RPMI7951 (cell line): ENCODE measurements at places on chromosomes 3 and 15. TPM values are rescaled to one million over a fixed set of nuclear protein-coding genes. Genes with fewer than 3 reads are reported as not detected.
A peak's percentile ranks its signal among the peaks of the same experiment; 100 is the strongest.

- DNase-seq = no peak
Observed at GRCh38 chr3:184952671-184953070, 140.7 kb downstream of the VPS8 start.

DNA sequence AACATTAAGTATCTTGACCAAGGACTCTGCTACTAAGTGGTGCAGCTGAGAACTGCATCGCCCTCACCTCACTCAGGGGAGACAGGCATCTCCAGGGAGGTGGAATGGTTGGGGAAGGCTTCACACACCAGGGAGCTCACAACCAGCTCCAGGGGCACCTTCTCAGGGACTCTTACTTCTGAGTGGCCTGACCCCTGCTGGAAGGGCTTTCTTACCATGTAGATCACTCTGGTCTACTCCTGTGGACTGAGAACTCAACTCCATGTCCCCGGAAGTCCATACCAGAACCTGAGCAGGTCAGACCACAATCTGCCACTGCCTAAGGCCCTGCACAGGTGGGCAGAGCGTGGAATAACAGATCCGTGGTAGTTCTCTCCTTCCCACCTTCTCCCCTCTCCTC is 140.5 kb downstream of the TLE3 start:
- DNase-seq = no peak

DNA sequence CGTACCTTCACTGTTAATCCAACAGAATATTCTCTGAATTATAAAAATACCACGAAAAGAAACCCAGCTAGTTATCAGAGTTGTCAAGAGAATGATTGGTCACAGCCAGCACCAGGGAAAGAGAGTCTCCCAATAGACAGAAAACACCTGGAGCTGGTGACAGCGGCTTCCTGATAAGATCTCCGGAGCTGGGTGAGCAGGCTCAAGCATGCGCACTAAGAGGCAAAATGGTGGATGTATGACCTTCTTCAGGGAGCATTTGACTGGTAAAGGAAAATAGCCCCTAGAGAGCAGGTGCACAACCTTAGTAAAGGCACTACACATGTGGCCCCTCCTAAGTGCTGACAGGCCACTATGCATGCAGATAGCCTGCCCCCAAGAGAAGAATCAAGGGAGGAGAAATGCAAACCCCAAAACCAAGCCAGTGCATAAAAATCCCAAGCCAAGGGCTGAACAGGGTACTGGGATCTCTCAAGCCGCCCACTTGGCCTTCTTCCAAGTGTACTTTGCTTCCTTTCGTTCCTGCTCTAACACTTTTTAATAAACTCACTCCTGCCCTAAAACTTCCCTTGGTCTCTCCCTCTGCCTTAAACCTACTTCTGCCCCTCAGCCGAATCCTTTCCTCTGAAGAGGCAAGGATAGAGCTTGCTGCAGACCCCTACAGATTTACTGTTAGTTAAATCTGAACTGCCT is 93.2 kb downstream of the UACA start:
- no peak for DNase-seq

- DNase-seq = no peak
Observed at GRCh38 chr15:59611276-59612260, at the start of gene GCNT3. TSS of gene GCNT3 (plus strand) at chr15:59611783. CDS start at chr15:59618239, 6,456 bp downstream.

- DNase-seq = no peak
Observed at GRCh38 chr3:194711286-194711685, 25.6 kb downstream of the FAM43A start.

DNA sequence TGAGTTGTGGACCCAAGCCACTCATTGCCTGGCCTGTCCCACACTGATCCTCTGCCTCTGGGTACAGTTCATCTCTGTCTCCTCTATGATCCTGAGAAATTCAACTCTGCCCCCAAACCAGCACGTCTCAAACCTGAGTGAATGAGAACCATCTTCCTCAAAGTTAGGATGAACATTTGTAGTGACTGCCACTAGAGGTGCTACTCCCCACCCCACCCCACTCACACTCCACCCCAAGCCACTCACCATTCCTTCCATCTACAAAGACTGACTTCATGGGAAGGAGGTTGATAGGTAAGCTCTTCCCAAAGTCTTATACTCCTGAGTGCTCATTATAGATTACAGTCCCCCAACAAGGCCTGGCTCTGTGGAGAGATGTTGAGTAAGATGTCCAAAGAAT is 43.8 kb downstream of the NEK10 start:
- DNase-seq = no peak

- DNase-seq = no peak
Observed at GRCh38 chr3:47102081-47102600, 61.8 kb downstream of the SETD2 start.

- DNase-seq = no peak
Observed at GRCh38 chr3:133934073-133934970, 38.6 kb upstream of the RAB6B start.

DNA sequence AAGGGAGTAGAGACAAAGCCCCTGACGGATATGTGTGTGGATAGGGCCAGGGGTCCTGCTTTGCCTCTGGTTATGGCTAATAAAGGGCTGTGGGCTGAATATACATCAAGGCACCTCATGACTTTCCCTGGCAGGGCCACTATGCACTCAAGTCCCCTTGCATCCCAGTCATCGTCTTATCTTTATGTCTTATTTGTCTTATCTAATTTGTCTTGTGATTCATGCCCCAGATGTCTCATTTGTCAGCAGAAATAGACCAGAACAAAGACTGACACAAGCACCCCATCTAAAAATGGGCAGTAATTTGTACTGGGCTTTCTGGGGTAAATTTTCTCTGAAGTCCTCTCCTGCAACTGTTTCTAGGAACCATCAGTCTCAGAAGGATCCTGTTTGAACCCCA is 68.6 kb downstream of the ITGA11 start:
- DNase-seq = peak; percentile 36

- no peak for DNase-seq
Observed at GRCh38 chr3:146139586-146140110, 21.3 kb downstream of the PLOD2 start.

GRCh38 chr15:81387621-81388435 is 13.8 kb upstream of the TMC3 start:
- DNase-seq = no peak

- no peak for DNase-seq
Observed at GRCh38 chr3:11624161-11624560, 19.6 kb downstream of the VGLL4 start.

DNA sequence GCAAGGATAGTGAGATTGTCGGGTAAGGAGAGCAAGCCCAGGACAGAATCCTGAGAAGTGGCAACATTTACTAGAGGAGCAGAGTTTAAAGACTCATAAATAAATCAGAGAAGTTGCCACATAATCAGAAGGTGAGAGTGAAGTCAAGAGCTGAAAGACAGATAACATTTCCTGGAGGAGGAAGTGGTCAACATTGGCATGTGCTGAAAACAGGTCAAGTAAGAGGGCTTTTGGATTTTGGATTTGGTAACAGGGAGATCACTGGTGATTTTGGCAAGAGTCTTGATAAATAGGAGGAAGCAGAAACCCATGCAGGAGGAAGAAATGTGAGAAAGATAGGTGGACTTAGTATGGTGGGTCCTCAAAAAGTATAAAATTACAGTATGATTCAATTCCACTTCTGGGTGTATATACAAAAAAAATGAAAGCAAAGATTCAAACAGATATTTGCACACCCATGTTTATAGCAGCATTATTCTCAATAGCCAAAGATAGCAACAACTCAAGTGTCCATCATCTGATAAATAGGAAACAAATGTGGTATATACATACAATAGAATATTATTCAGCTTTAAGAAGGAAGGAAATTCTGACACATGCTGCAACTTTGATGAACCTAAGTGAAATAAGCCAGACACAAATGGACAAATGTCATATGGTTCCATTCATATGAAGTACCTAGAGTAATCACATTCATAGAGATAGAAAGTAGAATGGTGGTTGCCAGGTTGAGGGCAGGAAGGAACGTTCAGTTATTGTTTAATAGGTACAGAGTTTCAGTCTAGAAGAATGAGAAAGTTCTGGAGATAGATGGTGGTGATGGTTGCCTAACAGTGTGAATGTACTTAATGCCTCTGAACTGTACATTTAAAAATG is 27.3 kb upstream of the MBNL1 start:
- DNase-seq = peak; percentile 25

Gene EXD1
- not detected in 2 replicates for total RNA-seq

Gene TMEM43
- 104 and 114 TPM in 2 replicates for total RNA-seq

Gene SUSD5
- 4.6 and 7.5 TPM in 2 replicates for total RNA-seq

Gene C3orf62
- total RNA-seq = 0.84 and 0.88 TPM in 2 replicates

Gene PPP2R3A
- 14.7 and 15.1 TPM in 2 replicates for total RNA-seq

Gene HACD3
- 123 and 140 TPM in 2 replicates for total RNA-seq

Gene RBPMS2
- not detected in 2 replicates for total RNA-seq

Gene CFAP92
- total RNA-seq = 0.36 TPM in 1 of 2 replicates, not detected in the other

Gene C3orf49
- total RNA-seq = not detected in 2 replicates
